Frontal cortex (tissue), 4 donors: ENCODE measurements at places on chromosomes 6 and 20. TPM values are rescaled to one million over a fixed set of nuclear protein-coding genes. Genes with fewer than 3 reads are reported as not detected.

GRCh38 chr6:72078096-72078495 is 191.7 kb downstream of the RIMS1 start:
- no peak for DNase-seq

GRCh38 chr6:159321267-159321666 is 152.1 kb downstream of the FNDC1 start:
- DNase-seq = no peak

- no peak for DNase-seq
These were observed 255.4 kb upstream of the HSF2 start for GRCh38 chr6:122143813-122144601.

Gene DNMT3B
- total RNA-seq = 6.5 TPM

Gene BPIFB6
- not detected for total RNA-seq

- no peak for DNase-seq
These were observed 1.1 kb downstream of the RNF114 start for GRCh38 chr20:49937027-49937929.

DNA sequence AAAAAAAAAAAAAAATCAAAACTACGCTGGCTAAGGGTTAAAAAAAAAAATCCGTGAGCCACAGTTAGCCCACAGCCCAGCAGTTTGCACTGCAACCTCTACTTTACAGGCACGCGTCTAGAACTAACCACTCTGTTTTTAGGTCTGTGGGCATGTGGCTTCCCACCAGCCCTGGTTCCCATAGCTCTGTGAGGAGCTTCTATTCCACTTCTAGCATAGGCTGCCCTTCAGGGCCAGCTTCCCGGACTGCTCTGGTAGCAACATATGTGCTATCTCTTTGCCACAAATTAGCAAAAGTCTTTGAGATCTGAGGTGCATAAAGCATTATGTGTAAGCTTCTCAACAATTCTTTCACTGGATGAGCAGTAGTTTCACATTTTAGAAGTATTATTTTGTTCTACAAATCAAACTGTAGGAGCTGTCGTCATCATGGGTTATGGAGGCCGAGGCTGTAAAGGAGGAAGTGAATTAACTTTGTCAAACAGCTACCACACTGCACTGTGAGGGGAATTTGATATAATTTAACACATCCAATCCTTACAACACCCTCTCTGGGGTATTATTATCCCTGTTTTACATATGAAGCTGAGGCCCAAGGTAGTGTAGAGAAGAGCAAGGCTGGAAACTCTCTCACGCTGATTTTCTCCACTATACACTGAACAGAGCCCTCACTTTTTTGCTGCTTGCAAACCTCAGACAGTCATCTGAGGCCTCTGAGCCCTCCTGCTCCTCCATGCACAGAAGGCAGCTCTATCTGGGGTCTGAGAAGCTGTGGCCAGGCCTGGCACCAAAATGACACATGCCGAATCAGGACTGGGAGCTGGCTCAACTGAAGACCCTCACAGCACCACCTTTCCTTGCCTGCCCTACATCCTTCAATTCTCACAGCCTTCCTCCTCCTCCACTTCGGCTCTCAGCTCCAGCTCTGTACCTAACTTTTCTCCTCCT is 35.4 kb downstream of the MAN1A1 start:
- DNase-seq = no peak

Gene OR2H2
- not detected for total RNA-seq

- no peak for DNase-seq
These were observed 88.8 kb upstream of the ZNFX1 start for GRCh38 chr20:49366687-49367086.
